ENCODE measurements at places on chromosomes 7 and 10.

- DNase-seq = peak; percentile 6
These were observed 160.9 kb upstream of the BMPER start for GRCh38 chr7:33744293-33745075.

- DNase-seq = no peak
These were observed 225.8 kb downstream of the EXOC4 start for GRCh38 chr7:133478591-133479135.

- DNase-seq = no peak
These were observed 56.4 kb upstream of the C1GALT1 start for GRCh38 chr7:7125963-7126362.

- DNase-seq = no peak
These were observed 70.2 kb upstream of the FGFR2 start for GRCh38 chr10:121668314-121669027.

GRCh38 chr7:136014659-136015058 lies 37.5 kb upstream of the MTPN start:
- no peak for DNase-seq

DNA sequence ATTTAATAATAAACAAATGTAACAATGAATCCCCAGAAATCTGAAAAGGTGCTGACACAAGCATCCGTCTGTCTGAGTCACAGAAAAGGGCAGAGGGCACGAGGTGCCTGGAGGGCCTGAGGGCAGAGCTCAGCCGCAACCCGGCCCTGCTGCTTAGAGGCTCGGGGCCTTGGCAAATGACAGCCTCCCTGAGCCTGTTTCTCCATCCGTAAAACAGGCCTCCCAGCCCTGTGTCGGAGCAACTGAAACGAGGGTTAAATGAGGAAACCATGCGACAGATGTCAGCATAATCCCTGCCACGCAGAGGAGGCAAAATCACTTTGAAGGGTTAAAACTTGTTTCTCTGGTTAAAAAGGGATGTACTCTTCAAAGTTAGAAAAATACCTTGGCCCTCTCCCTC lies 24.9 kb downstream of the NUDT1 start:
- DNase-seq = no peak

- DNase-seq = no peak
These were observed 22.3 kb downstream of the BZW2 start for GRCh38 chr7:16668049-16668858.

DNA sequence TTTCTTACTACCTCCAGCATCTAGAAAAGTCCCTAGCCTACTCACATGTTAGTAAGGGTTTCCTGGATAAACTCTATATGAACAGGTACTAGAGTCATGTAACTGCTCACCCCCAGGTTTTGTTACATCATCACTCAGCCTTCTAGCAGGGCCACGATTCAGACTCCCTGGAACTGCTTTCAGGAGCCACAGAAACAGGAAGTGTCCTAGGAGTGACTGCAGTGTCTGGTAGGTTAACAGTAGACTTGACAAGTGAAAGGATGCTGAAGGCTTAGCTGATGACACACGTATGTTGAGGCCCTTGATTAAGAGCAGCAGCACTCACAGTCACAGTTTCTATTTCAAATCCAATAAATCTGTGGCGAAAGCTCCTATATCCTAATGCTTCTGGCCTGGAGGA lies 101.2 kb downstream of the DNMBP start:
- DNase-seq = no peak

- no peak for DNase-seq
These were observed 92.1 kb downstream of the CABCOCO1 start for GRCh38 chr10:61754587-61755550.

GRCh38 chr7:117193564-117193963 lies 129.3 kb downstream of the WNT2 start:
- no peak for DNase-seq

GRCh38 chr10:95756041-95756761 lies at the start of gene ENTPD1:
ENTPD1 (plus strand) TSS chr10:95756163; CDS start chr10:95756240, 77 bp downstream.
- no peak for DNase-seq

DNA sequence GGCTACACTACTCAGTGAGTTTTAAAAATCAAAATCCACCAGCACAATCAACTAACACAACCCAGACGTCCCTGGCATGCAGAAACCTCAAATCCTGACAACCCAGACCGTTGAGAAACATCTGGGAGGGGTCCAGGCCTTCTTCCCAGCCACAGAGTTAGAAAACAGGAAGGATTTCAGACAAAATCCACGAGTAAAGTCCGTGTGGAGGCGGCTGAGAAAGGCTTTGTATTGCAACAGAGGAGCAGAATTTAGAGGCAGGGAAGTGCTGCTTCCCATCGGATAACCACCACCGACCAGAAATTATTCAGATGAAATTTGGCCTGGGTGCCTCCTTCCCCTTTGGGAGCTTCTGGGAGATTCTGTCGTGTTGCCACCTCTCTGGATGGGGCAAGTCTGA lies 61.5 kb downstream of the TNS3 start:
- no peak for DNase-seq

- no peak for DNase-seq
These were observed 187.9 kb upstream of the INHBA start for GRCh38 chr7:41890631-41891274.

- no peak for DNase-seq
These were observed 560.5 kb downstream of the PARD3 start for GRCh38 chr10:34254596-34254995.

GRCh38 chr7:98664882-98665281 lies 47.8 kb downstream of the NPTX2 start:
- no peak for DNase-seq

DNA sequence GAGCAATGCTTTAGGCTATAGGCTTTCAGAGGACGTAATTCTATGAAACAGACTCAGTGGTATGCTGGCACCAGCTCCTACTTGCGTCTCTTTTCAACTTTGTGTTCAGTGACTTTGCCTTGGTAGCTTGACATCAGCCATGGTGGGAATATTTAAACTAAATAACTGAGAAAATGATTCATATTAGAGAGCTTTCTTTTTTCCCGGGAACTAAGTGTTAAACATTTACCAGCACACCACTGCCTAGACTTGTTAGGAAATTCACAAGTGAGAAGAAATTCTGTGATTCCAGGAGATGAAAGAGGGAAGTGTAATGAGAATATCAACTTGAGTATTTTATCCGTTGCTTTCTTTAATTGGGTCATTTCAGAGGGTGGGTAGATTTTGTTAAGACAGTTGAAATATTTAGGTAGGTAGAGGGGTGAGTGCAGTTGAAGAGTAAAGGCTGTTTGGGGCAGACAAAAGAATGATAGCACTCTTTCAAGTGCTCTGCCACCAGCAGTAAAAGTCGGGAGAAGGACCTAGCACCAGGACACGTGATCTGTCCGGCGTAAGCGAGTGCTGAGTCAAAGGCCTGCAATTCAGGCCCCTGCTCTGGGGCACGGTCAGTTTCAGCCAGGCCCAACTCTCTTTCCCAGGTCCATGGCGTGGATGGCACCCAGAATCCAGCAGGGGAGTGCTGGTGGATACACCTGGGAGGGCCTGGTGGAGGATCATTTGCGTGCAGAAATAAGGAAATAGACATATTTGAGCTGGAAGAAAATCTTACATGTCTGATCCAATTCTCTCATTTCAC lies 206.3 kb downstream of the SNX10 start:
- DNase-seq = no peak

DNA sequence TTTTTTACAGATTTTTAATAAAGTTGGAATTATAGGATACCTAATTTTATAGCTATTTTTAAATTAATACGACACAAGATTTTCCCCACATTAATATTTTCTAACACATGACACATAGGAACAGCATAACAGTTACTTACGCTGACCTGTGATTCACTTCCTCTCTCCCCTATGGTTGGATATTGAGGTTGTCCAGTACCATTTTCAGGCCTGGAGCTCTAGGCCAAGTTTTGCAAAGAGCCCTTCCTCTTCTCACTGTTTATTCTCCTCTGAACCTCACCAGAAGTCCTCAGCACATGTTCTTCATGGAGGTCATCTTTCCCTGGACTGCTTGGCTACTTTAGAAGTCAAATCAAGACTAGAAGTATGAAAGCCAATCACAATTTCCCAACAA lies 28.2 kb downstream of the LYZL1 start:
- DNase-seq = no peak

DNA sequence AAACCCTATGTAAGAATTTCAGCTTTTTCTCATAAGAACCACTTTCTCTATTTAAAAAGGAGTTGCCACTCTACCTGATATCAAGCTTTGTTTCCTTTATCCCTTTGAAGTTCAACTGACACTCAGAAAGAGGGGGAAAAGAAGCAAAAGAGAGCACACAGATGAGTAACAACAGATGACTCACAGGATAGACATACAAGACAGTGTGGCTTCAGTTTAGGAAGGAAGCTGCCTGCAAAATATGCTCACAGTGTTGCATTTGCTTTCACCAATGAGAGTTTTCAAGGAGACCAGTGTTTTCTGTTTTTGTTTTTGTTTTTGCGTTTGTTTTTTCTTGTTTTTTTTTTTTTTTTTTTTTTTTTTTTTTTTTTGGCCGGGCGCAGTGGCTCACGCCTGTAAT lies 1181.6 kb downstream of the DNAJB9 start:
- no peak for DNase-seq

DNA sequence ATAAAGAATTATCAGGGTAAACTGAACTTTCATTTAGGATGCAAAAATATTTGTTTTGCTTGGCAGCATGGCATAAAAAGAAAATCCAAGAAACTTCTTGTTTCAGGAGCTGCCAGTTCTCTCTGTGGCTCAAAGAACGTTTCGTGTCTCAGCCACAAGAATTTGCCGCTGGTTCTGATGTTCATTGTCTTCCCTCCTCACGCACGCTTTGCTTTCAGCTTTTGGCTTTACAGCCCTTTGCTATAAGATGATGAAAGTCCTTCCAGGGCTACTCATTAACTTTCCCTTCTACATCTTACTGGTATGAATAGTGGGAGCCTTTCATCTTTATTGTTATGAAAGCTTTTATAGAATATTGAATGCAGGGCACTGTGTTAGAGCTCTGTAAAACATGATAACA lies 124.7 kb downstream of the BICC1 start:
- DNase-seq = no peak
